NCI-H2107 (cell line): ENCODE measurements at places on chromosomes 1 and 21.

GRCh38 chr1:156368889-156369684, at the start of gene RHBG:
RHBG (plus strand) TSS chr1:156369211; CDS start chr1:156369250, 39 bp downstream.
- DNase-seq, result peak; percentile 48

- no peak for DNase-seq
Observed at GRCh38 chr1:1181938-1182410, 8.3 kb downstream of the TTLL10 start.

GRCh38 chr1:209704584-209704983, at the start of gene HSD11B1:
HSD11B1 (plus strand) TSS chr1:209704846; CDS start chr1:209704943, 97 bp downstream.
- DNase-seq, result no peak

- DNase-seq, result no peak
Observed at GRCh38 chr21:42685036-42685435, 31.6 kb downstream of the PDE9A start.

- no peak for DNase-seq
Observed at GRCh38 chr1:245211035-245211749, 56.4 kb downstream of the KIF26B start.

GRCh38 chr1:32755810-32756159, 53.2 kb upstream of the SYNC start:
- no peak for DNase-seq
